ENCODE measurements at places on chromosomes 4 and X. TPM values are rescaled to one million over a fixed set of nuclear protein-coding genes. Genes with fewer than 3 reads are reported as not detected.

- DNase-seq: no peak
Measured at GRCh38 chrX:17876135-17876534, 15.0 kb upstream of the RAI2 start.

DNA sequence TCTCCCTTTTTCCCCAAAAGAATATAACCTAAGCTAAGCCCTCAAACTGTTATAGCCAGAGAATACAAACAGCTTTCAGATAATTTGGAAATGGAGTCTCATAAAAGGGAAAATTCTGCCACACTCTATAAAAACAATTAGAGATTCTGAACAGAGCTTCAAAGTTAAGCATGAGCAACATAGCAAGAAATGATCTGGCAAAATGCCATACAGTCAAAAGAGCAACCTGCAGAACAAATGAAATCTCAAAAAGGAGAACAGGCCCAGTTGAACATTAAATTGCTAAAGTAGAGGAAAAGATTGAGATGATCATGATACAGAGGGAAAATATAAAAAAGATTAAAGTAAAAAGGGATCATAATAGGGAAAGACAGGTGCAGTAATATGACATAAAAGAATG is 250.5 kb downstream of the TLL1 start:
- DNase-seq: no peak

MED12 gene
- 51.5 TPM for total RNA-seq

DNA sequence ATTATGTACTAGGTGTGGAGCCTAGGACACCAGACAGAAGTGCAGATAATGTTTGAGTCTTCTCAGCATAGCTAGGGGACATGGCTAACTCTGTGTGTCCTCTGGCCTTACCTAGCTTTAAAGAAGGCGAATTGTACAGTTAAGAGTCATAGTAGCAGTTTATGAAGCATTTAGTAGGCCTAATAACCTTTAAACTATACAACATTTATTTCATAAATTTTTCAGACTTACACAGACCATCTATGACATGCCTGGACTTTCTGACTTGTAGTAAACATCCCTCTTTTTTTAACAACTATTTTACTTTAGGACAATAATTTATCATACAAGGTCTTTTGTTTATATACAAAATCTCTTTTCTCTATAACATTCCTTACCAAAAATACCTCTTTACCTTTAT is 37.4 kb downstream of the ETNPPL start:
- DNase-seq: no peak

DMRTC1 gene
- total RNA-seq: not detected

DNA sequence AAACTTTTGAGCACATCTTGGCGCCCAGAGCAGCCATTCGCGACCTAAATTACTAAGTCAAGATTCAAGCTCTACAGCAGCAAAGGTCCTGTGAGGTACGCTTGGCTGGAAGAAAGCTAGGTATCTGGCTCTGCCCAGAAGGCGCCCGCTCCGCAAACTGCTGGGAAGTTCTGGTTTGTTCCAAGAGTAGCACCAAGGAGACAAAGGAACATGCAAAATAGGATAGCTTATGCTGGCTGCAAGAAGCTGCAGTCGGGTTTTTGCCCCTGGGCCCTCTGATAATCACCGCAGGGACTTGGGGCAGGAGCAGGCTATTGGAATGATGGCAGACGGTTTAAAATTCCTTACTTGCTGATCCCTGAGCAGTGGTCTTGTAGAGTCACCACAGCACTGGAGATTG is 3.0 kb upstream of the TBX22 start:
- no peak for DNase-seq

APLN gene
- 11.0 TPM for total RNA-seq

FRAS1 gene
- 0.87 TPM for total RNA-seq

Measured in aorta (tissue), 5 donors.